Smooth muscle cell of the brain vasculature (primary cell): ENCODE measurements at places on chromosomes 1 and 21.
A peak's percentile ranks its signal among the peaks of the same experiment; 100 is the strongest.

- no peak for DNase-seq
These were observed 517.6 kb upstream of the ADGRL4 start for GRCh38 chr1:79524126-79524525.

DNA sequence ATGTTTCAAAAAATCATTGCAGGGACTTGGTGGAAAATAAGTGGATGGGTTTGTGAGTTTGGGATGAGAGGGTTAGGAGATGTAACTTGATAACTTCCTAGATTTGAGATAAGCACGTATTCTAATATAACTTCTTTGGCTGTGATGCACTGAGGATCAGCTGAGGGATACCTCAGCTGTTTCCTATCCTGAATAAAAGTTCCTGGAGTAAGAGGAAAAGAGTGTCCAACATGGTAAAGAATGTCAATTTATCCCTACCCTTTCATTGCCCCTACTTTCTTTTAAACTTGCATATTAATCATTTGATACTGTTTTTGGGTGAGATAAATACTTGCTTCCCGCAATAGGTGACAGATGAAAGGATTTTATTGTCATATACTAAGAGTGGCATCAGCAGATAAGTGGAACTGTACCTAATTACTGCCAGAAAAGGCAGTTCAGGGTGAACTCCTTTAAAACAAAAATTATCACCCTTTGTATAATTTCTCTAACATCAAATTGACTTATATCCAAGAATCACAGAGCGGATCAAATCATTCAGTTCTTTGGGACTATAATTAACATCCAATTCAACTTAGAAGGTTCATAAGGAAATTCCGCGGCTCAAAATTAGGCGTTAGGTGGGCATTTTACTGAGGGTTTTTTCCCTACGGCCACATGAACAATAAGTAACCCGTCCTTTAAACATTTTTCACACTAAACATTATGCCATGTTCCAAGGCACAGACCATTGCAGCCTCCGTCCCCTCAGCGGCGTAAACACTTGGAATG lies 1.4 kb upstream of the SUCO start:
- no peak for DNase-seq

DNA sequence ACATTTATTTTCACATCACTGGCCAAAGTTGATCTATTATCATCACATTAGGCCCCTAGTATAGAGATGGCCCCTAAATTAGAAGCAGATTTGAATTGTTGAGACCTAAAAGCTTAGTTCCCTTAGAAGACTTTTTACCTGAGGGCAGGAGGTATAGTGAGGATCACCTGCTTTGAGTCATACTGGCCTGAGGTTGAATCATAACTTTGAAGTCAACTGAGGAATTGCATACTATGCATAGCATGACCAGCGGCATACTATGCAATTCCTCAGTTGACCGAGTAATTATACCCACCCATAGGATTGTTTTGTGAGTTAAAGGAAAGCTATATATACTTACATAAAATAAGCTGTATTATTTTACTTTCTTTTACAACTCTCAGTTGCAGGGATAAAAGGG lies 50.3 kb upstream of the DPH5 start:
- DNase-seq = no peak

DNA sequence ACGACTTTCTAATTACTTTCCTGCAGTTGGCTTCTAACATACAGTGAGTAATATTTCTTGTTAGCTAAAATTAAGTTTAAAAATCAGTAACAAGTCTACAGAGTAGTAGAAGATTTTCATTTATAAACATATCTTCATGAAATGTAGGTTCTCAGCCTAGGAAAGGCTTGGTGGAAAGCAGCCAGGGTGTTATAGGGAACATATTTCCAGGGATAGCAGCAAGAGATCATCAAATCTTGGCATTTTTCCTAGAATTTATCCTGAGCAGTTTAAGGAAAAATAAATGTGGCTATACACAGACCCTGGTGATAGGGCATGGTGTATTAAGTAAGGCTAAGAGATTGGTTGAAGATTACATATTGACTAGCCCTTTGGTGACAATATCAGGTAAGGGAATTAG lies 203.5 kb upstream of the NEGR1 start:
- peak; percentile 15 for DNase-seq

- DNase-seq = no peak
These were observed 62.4 kb downstream of the CLDN17 start for GRCh38 chr21:30104241-30104640.

GRCh38 chr1:4422504-4423289 lies 231.7 kb upstream of the AJAP1 start:
- DNase-seq = no peak

- DNase-seq = no peak
These were observed 201.3 kb downstream of the MRPL39 start for GRCh38 chr21:25405984-25406383.

GRCh38 chr1:5819391-5820025 lies 172.7 kb downstream of the NPHP4 start:
- DNase-seq = no peak
